Kidney tubule cell (primary cell): ENCODE measurements at places on chromosomes 11 and 22.

DNA sequence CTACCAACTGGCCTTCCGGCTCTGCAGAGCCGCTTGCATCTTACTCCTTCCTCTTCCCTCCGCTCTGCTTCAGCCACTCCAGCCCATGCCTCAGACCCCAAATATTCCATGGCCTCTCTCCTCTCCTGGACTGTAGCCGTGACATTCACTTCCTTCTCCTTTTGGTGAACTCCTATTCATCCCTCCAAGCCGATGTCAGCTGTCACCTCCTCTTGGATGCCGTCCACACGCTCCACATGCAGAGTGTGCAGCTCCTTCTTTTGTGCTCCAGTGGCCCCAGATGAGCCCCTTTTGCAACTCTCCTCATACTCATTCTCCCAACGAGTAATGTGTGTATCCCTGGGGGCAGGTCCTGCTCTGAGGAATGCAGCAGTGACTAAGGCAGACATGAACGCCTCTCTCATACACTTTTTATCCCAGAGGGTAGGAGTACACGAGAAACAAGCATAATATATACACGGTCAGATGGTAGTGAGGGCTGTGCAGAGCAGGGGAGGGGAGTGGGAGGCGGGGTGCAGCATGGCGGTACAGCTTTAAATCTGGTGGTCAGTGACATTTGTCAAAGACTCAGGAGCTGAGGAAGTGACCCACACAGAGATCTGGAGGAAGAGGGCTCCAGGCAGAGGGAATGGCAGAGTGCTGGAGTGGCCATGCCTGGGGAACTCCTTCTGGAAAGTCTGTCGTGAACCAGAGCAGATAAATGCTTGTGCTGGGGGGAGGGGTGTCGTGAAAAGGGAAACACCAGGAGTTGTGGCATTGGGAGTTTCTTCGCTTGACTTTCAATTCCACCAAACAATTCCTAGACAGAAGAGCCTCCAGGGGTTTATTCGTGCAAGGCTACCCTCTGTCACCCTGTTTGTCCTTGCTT, 83.8 kb upstream of the ATXN10 start:
- DNase-seq = peak; percentile 71

- DNase-seq = no peak
These were observed 3.2 kb upstream of the PLA2G3 start for GRCh38 chr22:31143537-31143936.

DNA sequence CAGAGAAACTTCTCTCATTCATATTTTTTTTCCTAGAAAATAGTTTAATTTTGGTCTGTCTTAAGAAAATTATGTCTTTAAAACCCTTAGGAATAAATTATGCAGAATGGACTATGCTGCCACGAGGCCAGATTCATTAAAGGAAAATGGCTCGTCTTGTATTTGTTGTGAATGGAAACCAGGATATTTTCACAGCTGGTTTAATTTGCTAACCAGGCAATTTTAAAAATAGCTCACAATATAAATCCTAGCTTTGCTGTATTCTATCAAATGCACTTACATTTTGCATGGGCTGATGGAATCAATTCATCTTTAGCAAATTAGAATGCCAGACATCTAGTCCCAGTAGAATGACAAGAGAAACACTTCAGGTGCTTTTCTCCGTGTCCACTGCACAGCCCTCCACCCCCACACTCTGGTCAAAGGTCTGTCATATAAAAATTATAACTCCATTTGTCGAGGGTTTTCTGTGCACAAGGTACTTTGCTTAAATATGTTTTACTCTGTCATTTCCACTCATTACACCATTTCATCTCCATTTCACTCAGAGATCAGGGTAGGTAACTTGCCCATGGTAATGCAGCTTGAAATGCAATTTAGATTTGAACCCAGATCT, 20.3 kb upstream of the TNRC6B start:
- no peak for DNase-seq

DNA sequence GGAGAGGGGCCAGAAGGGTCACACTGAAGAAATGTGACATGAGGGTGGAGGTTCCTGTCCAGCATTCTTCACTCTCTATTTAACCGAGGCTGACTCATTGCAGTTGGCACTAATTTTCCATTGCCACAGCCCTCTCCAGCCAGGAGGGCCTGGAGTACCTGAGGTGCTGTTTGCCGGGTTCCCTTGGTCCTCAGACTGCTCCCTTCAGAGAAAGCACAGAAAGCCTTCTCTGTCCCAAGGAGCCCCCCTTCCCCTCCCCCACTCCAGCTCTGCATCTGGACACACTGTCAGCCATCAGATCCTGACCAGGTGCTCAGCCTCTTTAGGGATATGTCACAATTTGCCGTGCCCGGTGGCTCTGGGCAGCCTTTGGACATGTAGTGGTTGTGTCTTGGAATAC, 3.2 kb upstream of the C11orf91 start:
- peak; percentile 80 for DNase-seq

DNA sequence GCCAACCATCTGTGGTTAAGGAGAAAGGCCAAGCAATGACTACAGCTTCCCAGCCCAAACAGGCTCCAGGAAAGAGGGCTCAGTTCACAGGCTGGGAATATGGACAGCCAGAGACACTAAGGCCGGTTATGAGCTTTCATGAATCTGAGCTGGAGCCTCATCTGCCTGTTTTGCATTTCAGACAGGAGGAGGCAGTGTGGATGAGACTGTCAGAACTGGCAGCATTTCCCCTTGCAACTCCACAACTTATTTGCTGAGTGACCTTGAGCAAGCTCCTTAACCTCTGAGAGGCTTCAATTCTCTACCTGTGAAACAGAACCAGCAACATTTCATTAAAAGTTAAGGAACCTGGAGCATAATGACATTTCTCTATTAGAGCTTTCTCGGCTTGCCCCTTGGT, 264.0 kb downstream of the ETS1 start:
- peak; percentile 19 for DNase-seq

- DNase-seq = no peak
These were observed 96.6 kb upstream of the POU2AF2 start for GRCh38 chr11:111148953-111149352.

GRCh38 chr11:96373826-96374225, 15.9 kb downstream of the CCDC82 start:
- no peak for DNase-seq

DNA sequence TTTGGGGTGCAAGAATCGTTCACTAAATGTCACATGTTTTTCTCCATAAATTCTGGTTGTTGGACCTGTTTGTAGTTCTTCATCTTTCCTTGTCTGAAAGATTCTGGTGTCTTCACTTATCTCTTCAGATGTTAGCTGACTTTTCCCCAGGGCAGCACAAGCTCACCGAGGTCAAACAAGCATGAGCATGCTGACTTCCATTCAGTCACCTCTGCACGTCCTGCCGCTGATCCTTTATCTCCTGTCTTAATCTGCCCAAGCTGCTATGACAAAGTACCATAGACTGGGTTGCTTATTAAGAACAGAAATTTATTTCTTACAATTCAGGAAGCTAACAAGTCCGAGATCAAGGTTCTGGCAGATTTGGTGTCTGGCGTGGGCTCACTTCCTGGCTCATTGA, 800.6 kb downstream of the NTM start:
- DNase-seq = no peak

DNA sequence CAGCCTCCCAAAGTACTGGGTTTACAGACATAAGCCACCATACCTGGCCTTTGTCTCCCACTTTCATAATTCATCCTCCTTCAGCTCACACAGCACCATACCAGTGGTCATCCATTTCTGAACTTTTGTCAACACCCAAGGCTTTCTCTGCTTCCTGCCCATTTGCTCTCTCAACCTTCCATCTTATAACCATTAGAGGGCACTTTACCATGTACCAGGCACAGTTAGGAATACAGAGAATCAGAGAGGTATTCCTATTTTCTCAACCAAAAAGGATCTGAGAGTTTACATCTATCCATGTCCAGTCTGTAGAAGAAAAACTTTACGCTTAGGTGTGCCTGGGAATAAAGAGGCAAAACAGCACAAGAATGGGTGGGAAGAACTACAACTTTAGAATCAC, 397.6 kb downstream of the BUD13 start:
- DNase-seq = no peak

DNA sequence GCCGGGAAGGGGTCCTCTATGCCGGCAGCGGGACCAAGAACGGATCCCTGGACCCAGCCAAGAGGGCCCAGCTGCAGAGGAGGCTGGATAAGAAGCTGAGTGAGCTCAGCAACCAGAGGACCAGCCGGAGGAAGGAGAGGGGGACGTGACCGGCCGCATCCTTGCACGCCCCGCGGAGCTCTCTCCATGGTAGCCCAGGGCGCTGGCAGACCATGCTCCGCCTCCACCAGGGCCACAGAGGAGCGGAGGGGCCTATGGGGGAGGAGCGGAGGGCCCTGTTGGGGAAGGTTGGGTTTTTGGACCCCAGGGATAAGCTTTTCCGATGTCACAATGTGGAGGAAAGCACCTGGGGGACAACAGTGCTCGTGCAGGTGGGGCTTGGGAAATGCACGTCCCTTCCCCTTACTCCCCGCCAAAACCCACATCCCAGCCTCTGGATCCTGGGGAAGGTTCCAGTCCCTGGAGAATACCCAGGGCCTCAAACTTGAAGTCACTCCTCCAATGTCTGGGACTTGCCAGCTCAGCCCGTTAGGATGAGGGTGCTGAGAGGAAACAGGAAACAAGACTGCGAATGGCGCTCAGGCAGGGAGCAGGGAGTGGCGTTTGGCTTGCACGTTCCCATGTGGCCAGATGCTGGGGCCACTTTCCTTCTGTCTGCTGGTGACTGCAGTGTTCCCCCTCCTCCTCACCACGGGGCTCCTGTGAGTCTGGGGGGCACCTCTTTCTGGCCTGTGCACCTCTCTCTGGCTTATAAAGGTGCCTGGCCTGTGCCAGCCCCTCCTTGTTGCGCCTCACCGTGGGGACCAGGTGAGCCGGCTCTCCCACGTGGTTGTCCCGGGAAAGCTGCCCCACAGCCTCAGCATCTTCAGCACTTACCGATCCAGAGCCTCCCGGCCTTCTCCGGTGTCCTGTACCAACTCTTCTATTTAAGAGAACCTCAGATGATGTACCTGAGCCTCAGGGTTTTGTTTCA, 36.2 kb downstream of the IGHMBP2 start:
- no peak for DNase-seq

- peak; percentile 85 for DNase-seq
These were observed 713.1 kb upstream of the ARHGAP42 start for GRCh38 chr11:99973993-99974392.

DNA sequence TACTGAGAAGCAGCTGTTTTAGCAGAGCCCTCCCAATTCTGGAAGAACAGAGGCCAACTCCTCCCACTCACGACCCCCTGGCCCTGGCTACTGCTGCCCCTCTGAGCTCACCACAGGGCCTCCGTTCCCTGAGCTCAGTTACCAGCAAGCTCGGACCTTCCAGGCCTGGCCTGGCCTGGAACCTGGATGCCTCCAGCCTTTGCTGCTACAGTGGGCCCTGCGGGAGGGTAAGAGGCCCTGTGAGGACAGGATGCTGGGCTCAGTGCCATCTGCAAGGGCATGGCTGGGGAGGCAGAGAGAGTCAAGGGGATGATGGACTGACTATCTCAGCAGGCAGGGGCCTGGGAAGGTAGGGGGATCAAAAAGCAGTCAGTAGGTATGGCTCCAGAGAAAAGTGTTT, 209.9 kb upstream of the NCAM1 start:
- DNase-seq = no peak

DNA sequence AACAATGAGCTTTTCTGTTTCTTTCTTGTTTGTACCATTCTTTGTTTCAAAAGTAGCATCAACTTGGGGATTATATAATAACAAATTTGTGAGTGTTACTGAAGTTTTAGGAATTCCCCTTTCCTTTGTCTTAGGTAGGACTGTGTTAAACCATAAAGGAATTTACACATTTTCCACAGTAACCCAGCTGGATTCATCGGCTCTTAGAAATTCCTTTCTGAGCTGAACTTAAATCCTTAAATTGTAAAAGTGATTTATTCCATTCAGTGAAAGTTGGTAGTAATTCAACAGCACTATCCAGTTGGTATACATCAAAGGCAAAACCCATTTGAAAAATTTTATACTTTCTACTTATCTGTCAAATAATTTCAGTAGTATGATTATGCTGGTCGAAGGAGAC, 11.8 kb downstream of the EMSY start:
- DNase-seq = no peak

DNA sequence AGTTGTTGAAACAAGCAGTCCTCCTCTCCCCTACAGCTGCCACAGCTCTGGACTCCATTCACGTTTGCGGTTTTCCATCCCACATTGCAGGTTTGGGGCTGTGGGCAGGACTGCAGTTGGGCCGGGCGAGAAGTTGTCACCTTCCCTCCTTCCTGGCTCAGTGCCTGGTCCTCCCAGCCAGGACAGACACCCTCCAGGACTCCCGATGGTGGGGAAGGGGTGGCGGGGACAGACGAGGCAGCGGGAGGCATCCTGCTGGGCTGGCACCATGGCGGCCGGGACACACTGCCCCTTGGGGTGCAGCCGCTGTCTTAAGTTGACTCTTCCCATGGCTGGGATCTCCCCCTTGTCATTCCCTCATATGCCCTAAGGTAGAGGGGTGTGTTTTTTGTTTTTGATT, 615.2 kb downstream of the BRD1 start:
- no peak for DNase-seq

DNA sequence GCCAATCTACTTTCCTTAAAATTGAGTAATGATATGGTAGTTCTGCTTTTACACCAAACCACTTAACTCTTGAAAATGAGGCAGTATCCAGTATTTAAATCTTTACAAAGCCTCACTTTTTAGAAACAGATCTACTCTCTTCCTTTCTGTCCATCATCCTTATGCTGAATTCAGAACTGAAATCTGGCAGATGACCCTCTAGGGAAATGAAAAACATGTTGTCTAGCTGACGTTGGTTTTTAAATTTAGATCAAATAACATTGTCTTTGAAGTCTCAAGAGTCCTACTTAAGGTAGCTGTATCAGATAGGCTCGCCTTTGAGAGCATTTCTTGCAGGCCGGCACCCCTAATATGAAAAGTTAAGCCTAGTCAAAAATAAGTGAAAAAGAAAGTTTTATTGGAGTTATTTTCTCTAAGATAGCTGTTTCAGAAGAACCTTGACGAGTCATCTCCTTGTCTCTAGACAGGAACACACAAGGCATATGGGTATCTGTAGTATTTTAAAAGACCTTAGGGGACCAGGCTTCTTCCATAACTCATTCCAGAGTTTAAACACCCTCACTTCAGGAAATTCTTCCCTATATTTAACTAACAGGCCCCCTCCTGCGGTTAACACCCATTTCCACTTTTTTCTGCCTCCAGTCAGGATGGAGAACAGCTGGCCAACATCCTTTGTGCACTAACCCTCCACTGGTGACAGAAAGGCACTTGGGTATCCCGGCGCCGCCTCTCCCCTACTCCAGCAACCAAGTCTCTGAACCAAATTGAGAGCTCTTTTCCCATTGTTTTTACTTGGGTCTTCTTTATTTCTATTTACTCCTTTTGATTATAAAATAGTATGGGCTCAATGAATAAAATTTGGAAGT, 81.2 kb downstream of the WNT11 start:
- DNase-seq = no peak

- no peak for DNase-seq
These were observed 23.3 kb upstream of the MMP7 start for GRCh38 chr11:102553835-102554282.

- no peak for DNase-seq
These were observed 242.0 kb downstream of the DDX10 start for GRCh38 chr11:108906826-108907225.

- peak; percentile 76 for DNase-seq
These were observed 34.4 kb downstream of the ME3 start for GRCh38 chr11:86637988-86638387.

- DNase-seq = no peak
These were observed 8.9 kb upstream of the NLRP6 start for GRCh38 chr11:269146-269890.

GRCh38 chr22:41899110-41899509, 15.8 kb downstream of the SHISA8 start:
- no peak for DNase-seq
